ENCODE measurements at places on chromosomes 4 and X. TPM values are rescaled to one million over a fixed set of nuclear protein-coding genes. Genes with fewer than 3 reads are reported as not detected.

DNA sequence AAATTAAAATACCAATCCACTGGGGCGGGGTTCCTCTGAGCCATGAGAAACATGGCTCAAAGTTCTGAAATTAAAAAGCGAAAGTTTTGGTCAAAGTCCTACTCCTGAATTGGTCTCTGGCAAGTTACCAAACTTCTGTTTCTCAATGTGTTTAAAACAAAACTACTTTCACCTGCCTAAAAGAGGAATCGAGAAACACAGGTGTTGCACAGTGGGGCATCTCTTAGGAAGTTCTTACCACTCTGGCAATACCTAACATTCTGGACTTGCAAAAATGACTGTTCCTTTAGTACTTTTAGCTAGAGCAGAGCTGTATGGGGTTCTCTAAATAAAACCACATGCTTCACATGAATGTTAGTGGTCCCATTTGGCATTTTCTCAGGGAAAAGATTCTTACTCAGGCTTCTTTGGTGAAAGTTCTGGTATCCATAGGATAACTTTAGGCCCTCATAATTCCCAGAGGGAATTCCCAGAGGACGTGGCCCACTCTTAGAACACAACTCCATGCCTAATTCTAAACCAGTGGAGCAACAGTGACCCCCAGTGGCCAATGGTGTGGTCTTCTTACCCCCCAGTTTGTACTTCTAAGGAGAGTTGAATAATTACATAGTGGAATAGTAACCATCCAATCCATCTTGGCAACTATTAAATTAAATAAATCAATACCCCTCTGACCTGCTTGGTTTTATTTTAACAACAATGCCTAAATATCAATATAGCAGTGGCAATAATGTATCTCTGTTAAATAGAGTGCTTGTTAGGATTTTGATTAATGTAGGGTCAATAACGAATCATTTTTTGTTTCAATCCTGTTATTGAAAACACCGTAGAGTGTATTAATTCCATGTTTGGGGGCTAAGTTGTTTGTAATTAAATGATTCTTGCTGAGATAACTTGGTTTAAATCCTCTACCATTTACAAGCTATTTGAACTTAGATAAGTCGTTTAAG, 21.9 kb downstream of the BMP3 start:
- DNase-seq, result peak; percentile 5

DNA sequence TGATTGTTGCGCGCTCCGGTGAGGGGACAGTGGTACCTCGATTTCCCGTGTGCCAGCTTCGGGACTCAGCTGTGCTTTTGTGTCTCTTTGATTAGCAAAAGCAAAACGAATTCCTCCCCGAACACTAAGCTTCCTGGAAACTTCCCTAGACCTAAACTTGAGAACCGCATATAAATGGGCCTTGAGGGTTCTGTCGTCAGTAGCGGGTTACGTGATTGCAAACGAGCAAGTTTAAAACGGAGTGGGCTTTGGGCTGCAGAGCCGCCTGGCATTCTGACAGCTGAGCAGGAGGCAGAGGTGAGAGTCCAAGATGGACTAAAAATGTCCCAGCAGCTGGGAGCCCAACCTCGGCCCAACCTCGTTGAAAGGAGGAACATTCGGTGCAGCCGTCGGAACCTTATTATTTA, 1.2 kb upstream of the TAPT1 start:
- DNase-seq, result no peak

DNA sequence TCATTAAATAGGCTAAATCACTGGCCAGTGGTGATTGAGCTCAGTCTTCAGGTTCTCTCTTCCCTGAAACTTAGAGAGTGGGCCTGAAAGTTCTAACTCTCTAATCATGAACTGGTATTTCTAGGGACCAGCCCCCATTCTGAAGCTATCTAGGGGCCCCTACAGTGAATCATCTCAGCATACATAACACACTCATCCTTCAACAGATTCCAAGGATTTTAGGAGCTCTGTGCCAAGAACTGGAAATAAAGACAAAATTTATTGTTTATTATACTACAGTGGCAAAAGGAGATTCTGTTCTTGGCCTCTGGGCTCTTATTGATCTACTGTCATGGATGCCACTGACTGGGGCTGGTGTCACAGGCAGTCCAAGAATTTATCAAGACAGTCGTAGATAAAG, 263.8 kb upstream of the IGFBP7 start:
- DNase-seq, result no peak

GRCh38 chrX:47933946-47934345, 69.8 kb downstream of the ZNF182 start:
- no peak for DNase-seq

GRCh38 chrX:11533199-11533651, 132.5 kb downstream of the ARHGAP6 start:
- no peak for DNase-seq

GRCh38 chrX:8748855-8749254, 16.9 kb upstream of the ANOS1 start:
- no peak for DNase-seq

DNA sequence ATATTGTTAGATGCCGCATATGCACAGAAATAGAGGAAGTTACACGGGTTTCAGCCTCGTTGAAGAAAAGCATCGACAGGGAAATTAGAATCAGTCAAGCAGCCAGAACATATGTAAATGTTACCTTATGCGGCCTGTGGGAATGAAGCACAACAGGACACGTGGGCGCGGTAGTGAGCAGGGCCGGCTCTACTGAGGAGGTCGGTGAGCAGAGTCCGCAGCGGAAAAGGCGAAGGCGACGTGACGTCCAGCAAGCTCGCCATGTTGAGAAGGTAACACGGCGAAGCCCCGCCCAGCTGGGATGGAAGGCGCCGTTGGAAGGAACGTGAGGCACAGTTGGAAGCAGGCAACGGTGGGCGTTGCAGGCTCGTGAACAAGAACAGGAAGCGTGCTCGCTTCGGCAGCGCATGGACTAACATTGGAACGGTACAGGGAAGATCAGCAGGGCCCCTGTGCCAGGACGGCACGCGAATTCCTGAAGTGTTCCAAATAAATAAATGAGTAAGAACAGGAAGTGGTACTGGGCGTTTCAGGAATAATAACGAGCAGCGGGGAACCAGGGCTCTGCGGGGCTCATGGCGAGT, 54.6 kb downstream of the MTNR1A start:
- peak; percentile 74 for DNase-seq

GRCh38 chr4:99723612-99724011, 66.0 kb upstream of the C4orf54 start:
- peak; percentile 83 for DNase-seq

DNA sequence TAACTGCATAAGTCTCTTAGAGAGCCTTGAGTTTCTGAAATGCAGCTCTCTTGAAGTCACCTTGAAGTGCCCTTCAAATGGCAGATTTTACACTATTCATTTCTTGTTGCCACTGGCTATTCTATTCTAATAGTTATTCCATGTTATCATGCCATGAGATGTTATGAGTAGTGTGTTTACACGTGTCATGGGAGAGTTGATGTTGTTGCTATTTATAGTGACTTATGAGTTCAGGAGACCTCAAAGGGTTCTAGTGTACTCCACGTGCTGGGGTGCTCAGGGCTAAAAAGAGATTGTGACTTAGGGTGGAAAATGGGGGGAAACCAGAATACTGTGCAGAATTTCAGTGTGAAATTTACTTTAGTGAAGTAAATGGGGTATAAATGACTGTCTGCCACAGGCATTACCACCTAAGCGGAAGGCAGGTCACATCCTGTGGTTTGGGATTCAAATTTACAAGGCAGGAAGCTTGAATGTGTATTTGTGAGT, 77.1 kb upstream of the SLC4A4 start:
- no peak for DNase-seq

- DNase-seq, result no peak
Measured at GRCh38 chrX:19133784-19134183, 11.5 kb upstream of the ADGRG2 start.

- no peak for DNase-seq
Measured at GRCh38 chr4:188976644-188977115, 837.4 kb downstream of the TRIML1 start.

DNA sequence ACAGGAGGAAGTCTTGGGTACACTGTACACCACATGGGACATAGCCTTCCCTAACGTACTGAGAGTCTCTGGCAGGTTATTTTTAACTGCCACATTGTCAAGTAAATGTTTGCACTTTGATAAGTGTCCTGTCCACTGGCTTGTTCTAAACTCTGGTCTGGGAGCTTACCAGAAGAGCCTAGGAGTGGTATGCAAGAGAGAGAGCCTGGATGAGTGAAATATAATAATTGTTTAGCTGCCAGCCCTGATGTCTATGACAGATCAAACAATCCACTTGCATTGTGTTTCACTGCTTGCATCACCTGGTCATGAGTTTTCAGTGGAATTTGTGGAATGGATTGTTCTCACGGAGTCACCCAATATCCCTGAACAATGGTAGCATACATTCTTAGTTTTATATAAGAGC, 91.6 kb downstream of the SHROOM3 start:
- no peak for DNase-seq

- peak; percentile 1 for DNase-seq
Measured at GRCh38 chrX:29090811-29091210, 503.6 kb downstream of the IL1RAPL1 start.

- DNase-seq, result no peak
Measured at GRCh38 chrX:46713672-46714490, 45.0 kb downstream of the SLC9A7 start.

- DNase-seq, result no peak
Measured at GRCh38 chrX:866441-866990, 235.9 kb downstream of the SHOX start.

GRCh38 chrX:150736475-150736874, 43.3 kb downstream of the MTMR1 start:
- DNase-seq, result no peak

DNA sequence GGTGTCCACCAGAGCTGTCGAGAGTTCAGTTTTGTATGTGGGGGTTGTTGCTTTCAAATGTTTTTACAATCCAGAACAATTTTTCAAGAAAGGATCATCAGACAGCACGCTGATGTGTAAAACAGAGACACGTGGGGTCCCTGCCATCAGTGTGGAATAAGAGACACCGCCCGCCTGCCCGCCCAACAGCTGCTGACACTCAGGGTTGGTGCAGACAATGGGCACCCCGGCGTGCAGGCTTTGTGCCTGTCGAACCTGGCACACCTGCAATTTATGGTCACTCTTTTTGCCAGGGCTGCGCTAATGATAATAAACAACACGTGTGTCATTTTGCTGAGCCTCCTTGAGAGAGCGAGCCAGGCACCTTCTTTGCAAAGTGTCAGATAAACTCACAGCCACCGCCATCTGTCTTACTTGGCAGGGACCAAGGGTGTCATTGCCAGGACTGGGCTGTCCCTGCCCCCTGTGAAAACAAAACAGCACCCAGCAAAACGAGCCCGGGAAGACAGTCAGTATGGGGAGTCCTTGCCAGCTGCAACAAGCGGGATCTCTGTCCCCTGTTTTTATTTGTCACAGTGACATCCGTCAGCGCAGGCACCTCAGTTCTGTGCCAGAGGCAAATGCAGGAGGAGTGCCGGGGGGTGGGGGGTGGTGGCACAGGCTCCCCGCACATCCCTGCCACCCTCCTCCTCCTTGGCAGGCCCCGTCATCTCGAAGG, 69.1 kb downstream of the PSAPL1 start:
- DNase-seq, result peak; percentile 22

DNA sequence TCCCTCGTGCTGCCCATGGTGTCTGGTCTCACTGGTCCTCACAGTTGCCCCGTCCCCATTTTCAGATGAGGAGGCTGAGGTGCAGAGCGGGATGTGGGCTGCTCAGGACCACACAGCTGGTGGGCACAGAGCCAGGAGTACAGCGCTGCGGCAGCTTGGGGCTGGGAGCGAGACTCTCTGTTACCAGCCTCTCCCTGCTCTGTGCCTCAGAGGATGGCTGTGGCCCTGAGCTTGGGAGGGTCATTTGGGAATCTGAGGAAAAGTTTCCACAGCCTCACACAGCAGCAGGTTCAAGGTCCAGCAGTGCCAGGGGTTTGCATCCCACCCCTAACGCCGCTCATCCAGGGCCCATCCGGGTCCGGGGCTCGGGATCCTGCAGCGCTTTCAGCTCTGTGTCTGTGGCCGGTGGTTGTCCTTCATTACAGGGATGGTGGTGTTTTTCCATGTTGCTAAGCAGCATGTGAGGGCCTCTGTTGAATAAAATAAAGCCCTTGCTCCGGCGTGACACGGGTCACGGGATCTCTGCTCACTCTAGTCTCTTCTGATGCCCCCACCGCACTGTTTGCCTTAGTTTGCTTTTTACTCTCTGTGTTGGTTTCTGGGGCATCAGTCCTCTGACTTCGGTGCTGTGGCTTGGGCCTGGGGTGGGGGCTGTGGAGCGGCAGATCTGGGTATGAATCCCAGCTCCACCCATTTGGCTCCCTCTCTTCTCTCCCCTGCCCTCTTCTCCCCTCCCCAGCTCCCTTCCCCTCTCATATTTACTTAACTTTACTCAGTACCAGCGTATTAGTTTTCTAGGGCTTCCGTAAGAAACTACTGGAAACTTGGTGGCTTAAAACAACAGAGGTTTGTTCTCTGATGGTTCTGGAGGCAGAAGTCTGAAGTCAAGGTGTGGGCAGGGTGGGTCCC, 6.5 kb downstream of the WFS1 start:
- DNase-seq, result no peak

Gene CLIC2
- total RNA-seq, result 0.10 TPM

Gene ADGRG2
- total RNA-seq, result 0.46 TPM

Gene SSX1
- not detected for total RNA-seq

Gene CSAG3
- total RNA-seq, result not detected

Gene FAM241A
- total RNA-seq, result 1.2 TPM

Gene BEX2
- not detected for total RNA-seq

Gene DHRSX
- 30.3 TPM for total RNA-seq

Gene MSX1
- total RNA-seq, result 12.0 TPM

Gene HPGD
- total RNA-seq, result not detected

Gene ERAS
- total RNA-seq, result not detected

Gene UGT2B11
- not detected for total RNA-seq

Data from MG63 (cell line).